Left renal pelvis (tissue), 4 donors: ENCODE measurements at places on chromosomes 1 and 21. TPM values are rescaled to one million over a fixed set of nuclear protein-coding genes. Genes with fewer than 3 reads are reported as not detected.

DNA sequence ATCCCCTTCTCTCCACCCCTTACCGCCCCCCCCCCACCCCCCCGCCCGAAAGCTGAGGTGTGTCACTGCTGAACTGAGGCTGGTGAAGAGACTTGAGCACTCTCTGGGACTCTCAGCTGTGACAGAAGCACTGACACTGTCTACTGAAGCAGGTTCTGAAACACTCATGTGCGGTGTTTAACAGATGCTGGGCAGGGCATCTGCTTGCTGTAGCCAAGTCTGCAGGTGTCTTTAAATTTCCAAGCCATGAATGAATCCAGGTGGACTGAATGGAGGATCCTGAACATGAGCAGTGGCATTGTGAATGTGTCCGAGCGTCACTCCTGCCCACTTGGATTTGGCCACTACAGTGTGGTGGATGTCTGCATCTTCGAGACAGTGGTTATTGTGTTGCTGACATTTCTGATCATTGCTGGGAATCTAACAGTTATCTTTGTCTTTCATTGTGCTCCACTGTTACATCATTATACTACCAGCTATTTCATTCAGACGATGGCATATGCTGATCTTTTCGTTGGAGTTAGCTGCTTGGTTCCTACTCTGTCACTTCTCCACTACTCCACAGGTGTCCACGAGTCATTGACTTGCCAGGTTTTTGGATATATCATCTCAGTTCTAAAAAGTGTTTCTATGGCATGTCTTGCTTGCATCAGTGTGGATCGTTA lies at the start of gene GPR52:
Gene GPR52 (plus strand): TSS at position 99 of the 665 bp plus-strand sequence. CDS start 148 bp downstream, at position 247.
- no peak for DNase-seq

- no peak for DNase-seq
These were observed 149.2 kb upstream of the PLD5 start for GRCh38 chr1:242673652-242674051.

DNA sequence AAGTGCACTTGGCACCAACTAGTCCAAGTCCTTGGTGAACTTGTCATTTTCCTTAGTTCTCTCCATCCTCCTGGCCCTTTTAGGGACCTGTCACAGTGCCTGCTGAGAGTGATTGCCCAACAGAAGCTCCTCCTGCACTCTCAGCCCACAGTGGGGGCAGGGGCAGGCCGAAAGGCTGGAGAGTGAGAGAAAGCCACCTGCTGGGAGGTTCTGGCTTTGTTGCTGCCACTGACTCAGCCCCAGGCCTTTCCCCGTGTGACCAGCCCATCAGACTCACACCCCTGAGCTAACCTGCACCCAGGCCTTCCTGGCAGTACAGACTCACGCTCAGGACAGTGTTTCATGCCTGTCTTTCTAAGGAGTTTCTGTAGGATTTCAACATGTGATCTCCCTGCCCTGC lies 17.1 kb upstream of the PROK1 start:
- no peak for DNase-seq

- no peak for DNase-seq
These were observed 395.1 kb upstream of the VAMP3 start for GRCh38 chr1:7375781-7376660.

Gene BARHL2
- not detected for polyA plus RNA-seq

GRCh38 chr1:37922767-37923550 lies 23.9 kb downstream of the INPP5B start:
- no peak for DNase-seq

GRCh38 chr1:87370544-87370943 lies 41.9 kb downstream of the LMO4 start:
- no peak for DNase-seq

DNA sequence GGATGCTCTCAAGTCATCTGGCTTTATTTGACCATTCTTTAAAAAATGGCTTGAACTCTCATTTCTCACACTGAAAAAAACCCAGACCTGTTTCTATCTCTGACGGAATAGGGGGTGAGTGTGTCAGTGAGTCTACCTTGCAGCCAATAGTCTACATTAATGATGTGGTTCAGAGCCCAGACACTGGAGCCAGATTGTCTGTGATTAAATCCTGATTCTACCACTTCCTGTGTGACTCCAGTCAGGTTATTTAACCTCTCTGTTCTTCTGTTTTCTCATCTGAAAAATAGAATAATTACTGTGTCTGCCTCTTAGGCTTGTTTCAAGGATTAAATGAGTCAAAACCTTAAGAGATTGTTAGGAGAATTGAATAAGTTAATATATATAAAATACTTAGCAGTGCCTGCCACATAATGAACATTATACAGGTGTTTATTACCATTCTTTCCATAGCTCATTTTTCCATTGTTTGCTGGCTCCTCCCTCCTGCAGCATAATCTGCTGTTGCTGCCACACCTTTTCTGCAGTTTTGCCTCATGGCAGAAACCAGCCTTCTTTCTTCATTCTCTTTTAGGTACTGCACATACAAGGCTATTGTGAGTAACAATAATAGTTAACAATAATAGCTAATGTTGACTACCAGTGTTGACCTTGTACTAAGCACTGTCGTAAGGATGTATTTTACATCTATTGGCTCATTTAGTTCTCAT lies 157.6 kb upstream of the IVNS1ABP start:
- DNase-seq, result no peak

- DNase-seq, result no peak
These were observed 51.8 kb downstream of the B3GALT5 start for GRCh38 chr21:39664586-39664985.

DNA sequence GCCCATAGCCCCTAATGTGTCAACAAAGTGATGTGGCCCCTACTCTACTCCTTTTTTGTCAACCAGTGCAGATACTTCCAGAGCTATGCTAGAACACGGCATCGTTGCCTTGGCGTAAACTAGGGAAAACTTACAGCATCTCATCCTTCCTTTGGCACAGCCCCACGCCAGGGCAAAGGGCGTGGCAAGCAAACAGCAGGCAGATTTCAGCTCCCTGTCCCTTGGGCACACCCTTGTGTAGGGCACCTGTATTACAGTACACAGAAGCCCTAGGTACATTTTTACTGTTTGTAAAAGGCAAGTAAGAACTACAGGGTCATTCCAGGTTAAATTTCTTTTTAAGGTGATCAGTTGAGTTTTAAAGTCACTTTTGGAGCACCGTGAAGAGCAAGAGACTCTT lies 29.3 kb downstream of the PRDX6 start:
- DNase-seq, result no peak

Gene NR5A2
- polyA plus RNA-seq, result 2.9 TPM

- no peak for DNase-seq
These were observed 7.8 kb downstream of the GNPAT start for GRCh38 chr1:231248778-231249177.

DNA sequence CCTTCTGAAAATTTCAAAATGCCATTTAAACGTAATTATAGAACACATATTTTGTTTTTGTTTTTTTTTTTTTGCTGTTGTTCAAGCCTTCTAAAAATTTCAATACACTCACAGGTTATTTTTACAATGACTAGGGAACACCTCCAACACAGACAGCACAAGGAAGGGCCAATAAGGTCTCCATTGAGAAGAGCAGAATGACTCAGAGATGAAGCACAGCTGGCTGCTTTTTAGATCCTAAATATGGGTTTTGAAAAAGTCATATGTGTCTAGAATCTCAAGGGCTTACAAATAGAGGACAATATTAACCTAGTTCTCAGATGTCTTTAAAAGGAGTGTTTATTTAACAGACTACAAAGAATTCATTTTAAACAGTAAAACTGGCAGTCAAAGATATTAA lies 104.6 kb downstream of the NEGR1 start:
- no peak for DNase-seq

Gene FCRLB
- 2.8 TPM for polyA plus RNA-seq

DNA sequence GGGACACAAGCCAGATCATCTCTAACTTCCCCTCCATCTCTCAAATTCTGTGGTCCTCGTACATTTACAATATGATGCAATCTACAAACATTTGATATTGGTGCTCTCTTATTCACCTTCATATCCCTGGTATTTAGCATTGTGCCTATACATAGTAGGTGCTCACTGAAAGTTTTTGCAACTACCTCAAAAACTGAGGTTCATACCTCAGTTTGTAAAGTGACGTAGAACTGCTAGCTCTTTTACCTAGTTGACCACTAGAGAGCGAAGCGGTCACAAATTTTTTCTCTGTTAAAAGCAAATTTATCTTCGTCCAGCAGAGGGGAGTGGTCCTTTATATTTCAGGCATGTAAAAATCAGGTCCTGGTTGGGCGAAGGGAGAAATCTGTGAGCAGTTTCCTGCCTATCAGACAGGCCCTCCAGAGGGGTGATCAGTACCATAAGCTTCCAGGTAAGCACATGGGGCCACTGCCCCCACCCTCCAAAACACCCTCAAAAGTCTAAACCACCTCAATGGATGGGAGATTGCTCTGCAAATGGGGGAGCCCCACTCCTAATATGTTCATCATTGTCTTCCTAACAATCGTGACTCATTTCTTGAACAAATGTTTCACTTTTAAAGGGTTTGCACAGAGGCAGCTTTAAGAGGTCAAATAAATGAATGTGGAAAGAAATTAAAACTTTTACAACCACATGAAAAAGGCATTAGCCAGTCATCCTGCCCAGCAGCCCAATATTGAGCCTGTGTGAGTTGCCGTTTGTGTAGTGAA lies 10.6 kb upstream of the HLCS start:
- no peak for DNase-seq

Gene AVPR1B
- 0.47 TPM for polyA plus RNA-seq

- DNase-seq, result no peak
These were observed 43.0 kb downstream of the RGS18 start for GRCh38 chr1:192201303-192201702.

Gene LEMD1
- 3.3 TPM for polyA plus RNA-seq

- no peak for DNase-seq
These were observed 286.0 kb downstream of the HLX start for GRCh38 chr1:221164951-221165838.

Gene LRRC7
- polyA plus RNA-seq, result 9.6 TPM

GRCh38 chr1:61320575-61320974 lies 238.2 kb downstream of the NFIA start:
- no peak for DNase-seq

Gene GUCA2B
- polyA plus RNA-seq, result not detected

GRCh38 chr21:38834725-38835124 lies 29.0 kb downstream of the ETS2 start:
- DNase-seq, result no peak

DNA sequence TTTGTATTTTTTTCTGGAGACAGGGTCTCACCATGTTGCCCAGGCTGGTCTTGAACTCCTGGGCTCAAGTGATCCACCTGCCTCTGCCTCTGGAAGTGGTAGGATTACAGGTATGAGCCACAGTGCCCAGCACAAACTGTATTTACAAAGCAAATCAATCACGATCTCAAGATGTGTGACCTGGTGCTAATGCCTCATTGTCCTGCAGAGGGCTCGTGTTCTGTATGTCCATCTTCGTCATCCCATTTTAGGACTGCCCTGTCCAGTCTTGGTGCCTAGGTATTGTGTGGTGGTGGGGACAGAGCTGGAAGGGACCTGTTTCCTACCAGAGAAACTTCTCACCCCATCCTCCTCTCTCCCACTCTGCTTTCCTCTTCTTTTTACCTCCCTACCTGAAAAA lies 20.2 kb downstream of the PROK1 start:
- DNase-seq, result no peak

DNA sequence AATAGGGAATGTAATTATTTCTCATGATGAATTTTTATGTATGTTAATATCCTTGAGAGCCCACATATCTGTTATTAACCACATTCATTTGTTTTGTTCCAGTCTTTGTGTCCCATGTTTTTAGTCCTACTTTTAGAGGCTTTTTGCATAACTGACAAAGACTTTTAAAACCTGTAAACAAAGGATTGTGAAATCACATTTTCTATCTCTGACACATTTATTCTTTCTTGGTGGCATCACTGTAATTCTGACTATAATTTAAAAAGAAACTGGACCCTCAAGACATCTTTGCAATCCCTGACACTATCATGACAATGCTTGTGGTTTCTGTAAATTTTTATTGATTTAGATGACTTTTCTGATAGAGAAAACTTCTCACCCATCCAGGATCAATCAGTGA lies 313.1 kb downstream of the SIPA1L2 start:
- no peak for DNase-seq

GRCh38 chr1:34127006-34128000 lies 37.7 kb downstream of the CSMD2 start:
- no peak for DNase-seq

Gene CLCA4
- polyA plus RNA-seq, result not detected

Gene WARS2
- polyA plus RNA-seq, result 21.9 TPM

Gene LCE2A
- polyA plus RNA-seq, result not detected

Gene LINGO4
- not detected for polyA plus RNA-seq
